ENCODE measurements at places on chromosomes 13 and 19. TPM values are rescaled to one million over a fixed set of nuclear protein-coding genes. Genes with fewer than 3 reads are reported as not detected.

The ERCC1 gene
- 102 TPM for total RNA-seq

The LPAR6 gene
- 2.7 TPM for total RNA-seq

GRCh38 chr19:40601134-40601974 lies at the start of gene LTBP4:
Gene LTBP4, plus strand, starts transcription at chr19:40601369. Its CDS starts 19 bp downstream, at chr19:40601388.
- no peak for DNase-seq

DNA sequence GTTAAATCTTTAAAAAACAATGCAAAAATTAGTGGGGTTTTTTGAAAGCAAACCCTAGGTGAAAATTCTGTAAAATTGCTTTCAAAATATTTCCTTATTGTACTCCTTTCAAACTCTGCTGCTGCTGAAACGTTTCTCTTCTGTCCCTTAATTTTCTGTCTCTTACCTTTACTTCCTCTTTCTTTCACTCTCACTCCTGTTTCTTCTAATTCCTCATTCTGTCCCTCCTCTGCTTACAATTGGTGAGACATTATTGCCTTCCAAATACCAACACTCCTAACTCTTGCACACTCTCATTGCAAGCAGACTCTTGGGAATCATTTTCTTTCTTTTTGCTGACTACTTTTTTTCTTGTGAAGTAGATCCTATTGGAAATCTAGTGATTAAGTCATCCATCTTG lies 685.6 kb upstream of the SLITRK1 start:
- DNase-seq: no peak

DNA sequence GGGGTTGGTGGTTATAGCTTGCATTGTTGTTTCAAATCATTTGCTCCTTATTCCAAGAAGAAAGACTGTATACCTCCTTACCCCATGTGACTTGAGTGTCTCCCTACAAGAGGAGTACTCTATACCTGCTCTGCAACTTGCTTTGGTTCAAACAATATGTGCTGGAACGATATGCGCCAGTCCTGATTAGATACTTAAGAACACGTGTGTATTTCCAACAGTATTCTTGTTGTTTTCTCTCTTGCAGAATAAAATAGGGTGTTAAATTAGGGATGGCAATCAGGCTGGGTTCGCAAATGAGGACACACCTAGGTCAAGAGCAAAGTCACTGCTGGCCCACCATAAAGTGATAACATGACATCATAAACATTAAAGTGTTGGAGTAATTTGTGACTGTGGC lies 895.0 kb upstream of the SLITRK1 start:
- no peak for DNase-seq

Measured in PC-9 (cell line).